ENCODE measurements at places on chromosomes 7 and 10.

DNA sequence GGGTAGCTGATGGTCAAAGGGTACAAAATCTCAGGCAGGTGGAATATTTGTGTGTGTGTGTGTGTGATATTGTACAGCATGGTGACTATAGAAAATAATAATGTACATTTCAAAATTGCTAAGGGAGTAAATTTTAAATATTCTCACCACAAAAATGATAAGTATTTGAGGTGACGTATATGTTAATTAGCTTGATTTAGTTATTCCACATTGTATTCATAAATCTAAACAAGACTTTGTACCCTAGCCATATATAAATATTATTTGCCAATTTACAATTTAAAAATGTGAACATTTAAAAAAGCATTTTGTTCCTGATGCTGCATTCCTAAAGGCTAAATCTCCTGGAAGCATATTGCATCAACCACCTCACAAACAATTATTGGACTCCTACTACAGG, 47.0 kb downstream of the PFKFB3 start:
- no peak for DNase-seq

DNA sequence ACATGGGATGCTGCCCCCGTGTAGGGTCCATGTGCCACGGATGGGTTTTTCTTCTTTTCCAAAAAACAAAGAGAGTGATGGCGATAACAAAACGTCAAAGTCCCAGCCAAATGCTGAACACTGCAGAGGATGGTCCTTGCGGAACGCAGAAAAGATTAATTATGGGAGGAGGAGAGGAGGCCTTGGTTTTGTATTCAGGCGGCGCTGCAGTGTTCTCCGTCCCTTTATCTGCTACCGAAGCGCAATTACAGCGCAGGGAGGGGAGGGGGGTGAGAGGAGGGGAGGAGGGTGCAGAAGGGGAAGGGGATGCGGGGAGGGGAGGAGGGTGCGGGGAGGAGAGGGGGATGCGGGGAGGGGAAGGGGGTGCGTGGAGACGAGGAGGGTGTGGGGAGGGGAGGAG, 131.8 kb upstream of the PRKCQ start:
- no peak for DNase-seq

GRCh38 chr10:119981826-119982225, 89.3 kb downstream of the SEC23IP start:
- DNase-seq, result no peak

GRCh38 chr10:88994019-88994418, 3.4 kb downstream of the FAS start:
- DNase-seq, result no peak

DNA sequence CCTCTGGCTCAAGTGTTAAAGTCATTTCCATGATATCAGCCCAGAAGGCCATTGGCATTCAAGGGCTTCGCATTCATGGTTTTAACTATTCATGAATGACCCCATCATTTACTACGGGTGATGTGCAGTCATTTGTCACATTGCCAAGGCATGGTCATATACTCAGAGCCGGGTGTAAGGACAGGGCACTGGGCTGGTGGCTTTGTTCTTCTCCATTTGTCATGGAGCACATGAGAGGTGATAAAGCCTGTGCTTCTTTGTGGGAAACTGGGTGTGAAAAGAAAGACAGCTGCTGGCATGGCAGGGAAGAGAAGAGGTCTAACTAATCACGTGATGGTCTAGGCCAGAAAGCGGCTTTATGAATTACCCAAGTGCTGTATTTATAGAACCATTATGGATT, 132.2 kb upstream of the PLXNA4 start:
- DNase-seq, result no peak

GRCh38 chr10:117568334-117568733, 25.8 kb downstream of the EMX2 start:
- no peak for DNase-seq

DNA sequence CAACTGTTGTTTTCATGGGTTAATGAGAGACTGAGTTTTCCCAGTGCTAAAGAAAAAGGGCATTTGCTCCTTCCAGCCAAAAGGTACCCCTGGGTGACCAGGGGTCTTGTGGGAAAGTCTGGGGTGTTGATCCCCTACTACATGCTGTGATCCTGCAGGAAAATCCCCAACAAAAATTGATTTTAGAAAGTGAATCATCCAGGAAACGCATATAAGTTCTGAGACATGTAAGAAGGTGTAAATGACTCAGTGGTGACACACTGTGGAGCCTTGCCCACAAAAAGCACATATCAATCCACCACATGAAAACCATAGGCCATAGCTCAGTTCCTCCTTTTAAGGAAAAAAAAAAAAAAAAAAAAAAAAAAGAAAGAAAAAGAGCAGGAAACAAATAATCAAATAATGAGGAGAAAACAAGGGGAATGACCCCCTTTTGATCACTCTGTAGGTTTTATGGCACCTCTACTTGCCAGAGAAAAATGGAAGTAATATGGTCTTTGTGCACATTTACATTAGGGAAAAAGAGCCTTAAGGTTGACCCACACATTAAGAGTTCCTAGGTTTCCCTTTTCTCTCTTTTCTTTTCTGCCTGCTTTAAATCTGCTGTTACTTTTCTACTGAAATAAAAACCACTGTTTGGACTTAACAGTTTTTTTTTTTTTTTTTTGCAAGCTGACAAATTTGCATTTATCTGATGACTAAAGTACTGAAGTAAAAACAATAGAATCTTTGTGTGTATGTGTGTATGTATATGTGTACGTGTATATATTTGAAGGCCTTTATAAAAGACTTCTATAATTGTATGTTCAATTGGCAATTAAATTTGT, 386.0 kb downstream of the KIF20B start:
- DNase-seq, result no peak

- DNase-seq, result no peak
Measured at GRCh38 chr10:30166929-30167328, 107.5 kb upstream of the JCAD start.

- no peak for DNase-seq
Measured at GRCh38 chr10:76522547-76522946, 1091.1 kb downstream of the LRMDA start.

GRCh38 chr10:73941300-73941699, 30.4 kb downstream of the PLAU start:
- no peak for DNase-seq

- no peak for DNase-seq
Measured at GRCh38 chr7:143410521-143411004, 1.9 kb upstream of the EPHA1 start.

- DNase-seq, result no peak
Measured at GRCh38 chr10:132560241-132560731, 22.7 kb downstream of the INPP5A start.

DNA sequence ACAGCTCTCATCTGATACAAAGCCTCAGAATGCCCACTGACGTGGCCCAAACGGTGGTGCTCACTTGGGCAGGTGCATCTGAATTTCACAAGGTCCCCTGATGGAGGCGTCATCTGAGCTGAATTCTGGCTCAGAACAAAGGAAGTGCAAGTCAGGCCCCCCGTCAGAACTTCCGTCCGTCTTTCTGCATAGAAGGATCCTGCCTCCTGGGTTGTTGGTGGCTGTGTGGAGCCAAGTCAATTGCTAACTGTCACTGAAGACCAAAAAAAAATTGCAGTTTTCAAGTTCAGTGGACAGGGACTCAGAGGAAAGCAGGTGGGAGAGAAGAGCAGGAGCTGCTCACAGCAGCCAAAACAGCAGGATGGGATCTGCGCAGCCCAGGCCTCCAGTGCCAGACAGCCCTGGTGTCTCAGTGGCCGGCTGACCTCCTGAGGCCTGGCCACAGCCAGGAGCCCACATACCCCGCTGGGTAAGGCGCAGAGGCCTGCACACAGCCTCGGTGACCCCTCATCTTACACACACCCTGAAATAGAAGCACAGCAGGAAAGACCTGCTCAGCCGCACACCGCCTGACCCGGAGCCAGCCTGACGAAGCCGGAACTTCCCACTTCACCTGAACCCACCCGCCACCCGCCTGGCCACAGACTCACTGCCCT, 49.4 kb downstream of the PYROXD2 start:
- DNase-seq, result no peak

GRCh38 chr7:79420464-79420863, 33.0 kb downstream of the MAGI2 start:
- no peak for DNase-seq

DNA sequence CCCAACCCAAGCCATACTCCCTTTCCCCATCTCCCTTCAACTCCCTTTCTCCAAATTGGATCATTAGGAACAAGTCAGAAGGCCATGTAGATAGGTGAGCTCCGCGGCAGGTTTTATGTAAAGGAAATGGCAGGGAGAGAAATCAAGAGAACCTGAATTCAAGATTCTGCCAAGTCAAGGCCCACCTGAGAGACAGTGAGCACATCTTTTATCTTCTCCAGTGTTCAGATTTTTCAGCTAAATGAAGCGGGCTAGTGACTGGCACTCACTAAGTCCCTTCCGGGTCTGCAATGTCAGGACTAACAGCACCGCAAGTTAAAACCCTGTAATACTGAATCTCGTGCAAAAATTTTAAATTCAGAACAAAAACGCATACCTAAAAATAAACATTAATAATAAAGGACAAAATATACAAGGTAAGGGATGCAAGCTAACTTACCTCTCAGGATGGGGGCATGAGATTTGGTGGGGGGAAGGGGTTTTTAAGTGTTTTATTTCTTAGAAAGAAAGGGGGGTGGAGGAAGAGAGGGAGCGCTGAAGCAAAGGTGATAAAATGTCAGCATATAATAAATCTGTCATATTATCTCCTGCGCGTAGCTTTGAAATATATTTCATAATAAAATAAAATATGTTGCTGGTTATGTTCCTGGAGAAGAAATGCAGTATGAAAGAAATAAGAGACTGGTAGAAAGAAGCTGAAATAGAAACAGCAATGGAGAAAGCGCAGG, 17.6 kb downstream of the TCAF1 start:
- DNase-seq, result no peak

Measured in NCI-H2107 (cell line).